ENCODE measurements at places on chromosomes 1 and 21. TPM values are rescaled to one million over a fixed set of nuclear protein-coding genes. Genes with fewer than 3 reads are reported as not detected.

The KRTAP20-3 gene
- not detected for total RNA-seq

The RHBG gene
- not detected for total RNA-seq

The PTCH2 gene
- 0.32 TPM for total RNA-seq

The ESRRG gene
- total RNA-seq, result under 0.01 TPM

The CEP170 gene
- total RNA-seq, result 103 TPM

The CD101 gene
- 0.49 TPM for total RNA-seq

The WDR64 gene
- not detected for total RNA-seq

The ADAM30 gene
- not detected for total RNA-seq

The TATDN3 gene
- 11.7 TPM for total RNA-seq

The S100A11 gene
- total RNA-seq, result 138 TPM

The GNL2 gene
- total RNA-seq, result 65.3 TPM

The PCBP3 gene
- total RNA-seq, result 16.7 TPM

The LCE3E gene
- total RNA-seq, result not detected

The PGLYRP3 gene
- total RNA-seq, result not detected

The APOBEC4 gene
- total RNA-seq, result not detected

The PTAFR gene
- 0.16 TPM for total RNA-seq

The FCAMR gene
- total RNA-seq, result not detected

The CFAP107 gene
- not detected for total RNA-seq

The DRAXIN gene
- total RNA-seq, result not detected

The HSD3B1 gene
- not detected for total RNA-seq

The ZNF593OS gene
- not detected for total RNA-seq
